ENCODE measurements at places on chromosomes 16 and 17. TPM values are rescaled to one million over a fixed set of nuclear protein-coding genes. Genes with fewer than 3 reads are reported as not detected.

DNA sequence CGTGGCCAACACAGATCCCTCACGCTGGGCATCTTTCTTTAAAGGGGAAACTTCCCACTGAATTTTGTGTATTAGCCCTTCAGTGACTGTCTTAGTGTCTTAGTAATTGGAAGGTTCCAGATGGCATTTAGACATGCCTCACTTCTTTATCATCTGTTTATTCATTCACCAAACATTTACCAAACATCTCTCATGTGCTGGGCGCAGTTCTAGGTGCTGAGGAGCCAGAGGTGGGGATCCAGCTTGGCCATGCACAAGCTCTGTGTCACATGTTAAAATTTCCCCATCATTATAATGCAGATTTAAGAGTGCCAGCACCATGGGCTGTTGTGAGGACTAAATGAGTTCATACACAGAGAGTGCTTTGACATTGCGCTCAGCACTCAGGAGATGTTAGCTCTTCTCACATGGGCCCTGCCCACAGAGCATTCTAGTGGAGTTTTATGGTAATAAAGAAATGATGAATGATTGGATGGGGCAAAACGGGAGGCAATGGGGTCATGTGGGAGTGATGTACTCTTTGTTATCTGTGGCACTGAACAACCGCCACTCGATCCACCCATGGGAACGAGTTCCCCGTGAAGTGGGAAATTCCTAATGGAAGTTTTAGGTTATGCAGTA is 119.7 kb downstream of the SNX29 start:
- peak; percentile 44 for DNase-seq

DNA sequence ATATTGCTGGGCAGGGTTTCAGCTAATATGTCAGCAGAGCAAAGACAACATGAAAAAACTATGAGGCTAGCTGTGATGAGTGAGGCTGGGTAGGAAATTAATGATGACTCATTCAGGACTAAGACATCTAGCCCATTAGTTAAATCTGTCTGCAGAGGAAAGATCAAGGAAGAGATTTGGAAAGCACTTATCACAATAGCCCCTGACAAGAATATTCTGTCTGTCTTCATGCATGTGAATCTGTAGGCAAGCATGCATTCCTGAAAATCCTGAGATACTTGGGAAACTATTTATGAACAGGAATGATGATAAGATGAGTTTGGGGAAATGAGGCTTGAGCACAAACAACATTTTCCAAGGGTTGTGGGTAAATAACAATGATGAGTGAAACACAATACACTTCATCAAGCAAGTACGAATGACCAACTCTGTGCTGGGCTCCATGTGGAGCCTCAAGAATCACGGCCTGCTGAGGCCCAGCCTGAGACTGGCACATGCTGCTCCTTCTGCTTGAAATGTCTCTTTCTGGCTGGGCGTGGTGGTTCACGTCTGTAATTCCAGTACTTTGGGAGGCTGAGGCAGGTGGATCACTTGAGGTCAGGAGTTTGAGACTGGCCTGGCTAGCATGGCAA is 96.5 kb upstream of the ASIC2 start:
- no peak for DNase-seq

- DNase-seq, result no peak
Measured at GRCh38 chr16:18979936-18980335, 3.8 kb upstream of the TMC7 start.

Gene NXPH3
- 57.1 TPM for total RNA-seq

Gene HS3ST6
- not detected for total RNA-seq

Gene TCAP
- total RNA-seq, result 0.81 TPM
